ENCODE measurements at places on chromosomes 2 and 18. TPM values are rescaled to one million over a fixed set of nuclear protein-coding genes. Genes with fewer than 3 reads are reported as not detected.

LHCGR gene
- total RNA-seq = not detected

TFCP2L1 gene
- total RNA-seq = under 0.01 TPM

FEV gene
- not detected for total RNA-seq

AKAIN1 gene
- total RNA-seq = not detected

ZNG1B gene
- 27.8 TPM for total RNA-seq

RFX8 gene
- total RNA-seq = 6.4 TPM

MREG gene
- 2.8 TPM for total RNA-seq

RAB6D gene
- not detected for total RNA-seq

ABCB11 gene
- total RNA-seq = 0.13 TPM

ABCG5 gene
- total RNA-seq = not detected

CLEC4F gene
- total RNA-seq = not detected

MAL gene
- total RNA-seq = not detected

RBM44 gene
- 0.33 TPM for total RNA-seq

CDK15 gene
- total RNA-seq = 1.5 TPM

KIF1A gene
- 0.33 TPM for total RNA-seq

Measured in smooth muscle cell of the pulmonary artery (primary cell).